ENCODE measurements at places on chromosomes 3 and 15.

DNA sequence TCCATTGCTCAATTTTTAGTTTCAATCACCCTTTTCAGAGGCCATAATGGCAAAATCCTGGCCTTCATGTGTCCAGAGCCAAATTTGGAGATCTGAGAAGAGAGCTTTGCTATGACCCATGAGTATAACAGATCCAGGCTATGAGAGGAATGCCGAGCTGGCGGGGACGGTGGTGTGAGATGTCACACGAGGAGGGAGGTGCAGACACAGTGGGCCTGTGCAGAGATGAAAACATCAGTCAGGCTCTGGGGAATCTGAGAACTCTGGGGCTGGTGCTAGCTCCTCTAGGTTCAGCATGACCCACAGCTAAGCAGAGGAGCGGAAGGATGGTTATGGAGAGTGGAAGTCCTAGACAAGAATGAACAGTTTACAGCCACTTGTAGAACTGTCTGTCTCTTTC, 398.3 kb upstream of the ATP10A start:
- DNase-seq = no peak

DNA sequence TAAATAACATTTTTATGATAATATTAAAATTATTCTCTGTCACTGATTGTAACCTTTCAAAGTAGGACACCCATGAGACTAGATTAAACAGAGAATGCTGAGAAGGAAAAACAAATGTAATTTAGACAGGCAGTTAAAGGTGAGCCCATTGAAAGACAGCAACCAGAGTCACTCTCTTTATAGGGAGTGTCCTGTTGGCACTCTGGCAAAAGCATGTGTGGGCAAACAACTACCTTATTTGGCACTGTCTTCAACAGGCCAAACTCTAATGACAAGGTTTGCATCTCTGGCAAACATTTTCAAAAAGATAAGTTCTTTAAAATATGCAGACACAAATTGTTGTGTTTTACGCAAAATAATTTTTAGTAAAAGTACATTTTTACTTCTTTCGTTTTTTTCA, 29.8 kb downstream of the NFKBIZ start:
- no peak for DNase-seq

DNA sequence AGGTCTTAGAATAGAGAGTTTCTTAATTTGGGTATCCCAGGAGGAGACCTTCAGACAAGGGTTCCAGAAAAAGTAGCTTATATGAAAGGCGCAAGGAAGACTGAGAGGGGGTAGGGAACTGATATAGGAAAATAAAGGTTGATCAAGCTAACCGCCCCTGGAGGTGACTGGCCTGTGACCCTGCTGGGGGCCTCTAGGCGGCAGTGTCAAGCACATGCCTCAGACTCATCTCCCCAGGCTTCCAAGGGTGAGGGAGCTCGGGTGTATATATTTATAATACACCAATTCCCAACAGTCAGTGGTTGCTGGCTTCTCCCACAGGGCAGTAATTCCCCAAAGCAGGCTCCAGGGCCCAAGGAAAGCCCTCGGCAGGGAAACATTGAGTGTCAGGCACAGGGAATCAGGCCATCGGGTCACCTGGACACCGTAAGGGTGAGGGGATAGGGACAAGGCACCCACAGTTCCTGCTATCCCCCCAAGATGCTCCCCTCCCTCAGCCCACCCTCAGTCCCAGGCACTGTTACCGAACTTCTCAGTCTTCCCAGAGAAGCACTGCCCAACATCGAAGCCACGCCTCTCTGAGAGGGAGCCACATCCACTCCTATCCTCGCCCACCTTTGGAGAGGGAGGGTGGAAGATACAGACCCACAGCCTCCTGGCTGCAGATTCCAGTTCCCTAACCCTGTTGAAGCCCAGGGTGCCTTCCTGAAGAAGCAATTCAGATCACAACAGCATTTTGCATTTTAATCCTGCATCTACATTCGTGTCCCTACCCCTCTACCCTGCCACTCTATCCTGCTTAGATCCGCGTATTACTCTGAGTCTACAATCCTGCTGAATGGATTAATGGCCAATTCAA, 19.5 kb upstream of the CAV3 start:
- no peak for DNase-seq

- no peak for DNase-seq
These were observed 2.4 kb downstream of the HACD3 start for GRCh38 chr15:65532738-65533051.

- no peak for DNase-seq
These were observed 101.7 kb upstream of the EIF1B start for GRCh38 chr3:40207796-40208195.

DNA sequence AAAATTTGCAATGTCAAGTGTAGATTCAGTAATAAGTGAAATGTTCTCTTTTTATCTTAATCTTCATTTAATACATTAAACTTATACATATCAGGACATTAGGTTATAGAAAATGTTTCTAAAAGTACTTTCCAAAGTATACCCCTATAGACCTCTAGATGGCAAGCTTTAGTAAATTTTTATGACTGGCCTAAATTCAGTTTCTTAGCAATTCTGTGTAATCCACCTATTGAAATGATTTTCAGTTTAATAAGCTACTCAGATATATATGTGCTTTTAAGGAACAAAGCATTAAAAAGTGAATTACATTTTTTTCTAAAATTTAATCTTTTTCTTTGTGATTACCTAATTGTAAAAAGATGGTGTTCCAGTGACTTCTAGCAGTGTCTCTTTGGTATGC, 342.2 kb downstream of the GBE1 start:
- no peak for DNase-seq

GRCh38 chr3:18771931-18772330, 346.8 kb upstream of the SATB1 start:
- DNase-seq = no peak

- DNase-seq = no peak
These were observed 762.3 kb upstream of the ARPP21 start for GRCh38 chr3:34876997-34877396.

All from islet precursor cell (in vitro differentiated cells).